Stimulated activated CD4-positive, alpha-beta T cell treated with anti-CD3 and anti-CD28 coated beads, Interleukin-2, amount 100 ng/mL, for 48 hours (primary cell): ENCODE measurements at places on chromosomes 6 and 20.
A peak's percentile ranks its signal among the peaks of the same experiment; 100 is the strongest.

DNA sequence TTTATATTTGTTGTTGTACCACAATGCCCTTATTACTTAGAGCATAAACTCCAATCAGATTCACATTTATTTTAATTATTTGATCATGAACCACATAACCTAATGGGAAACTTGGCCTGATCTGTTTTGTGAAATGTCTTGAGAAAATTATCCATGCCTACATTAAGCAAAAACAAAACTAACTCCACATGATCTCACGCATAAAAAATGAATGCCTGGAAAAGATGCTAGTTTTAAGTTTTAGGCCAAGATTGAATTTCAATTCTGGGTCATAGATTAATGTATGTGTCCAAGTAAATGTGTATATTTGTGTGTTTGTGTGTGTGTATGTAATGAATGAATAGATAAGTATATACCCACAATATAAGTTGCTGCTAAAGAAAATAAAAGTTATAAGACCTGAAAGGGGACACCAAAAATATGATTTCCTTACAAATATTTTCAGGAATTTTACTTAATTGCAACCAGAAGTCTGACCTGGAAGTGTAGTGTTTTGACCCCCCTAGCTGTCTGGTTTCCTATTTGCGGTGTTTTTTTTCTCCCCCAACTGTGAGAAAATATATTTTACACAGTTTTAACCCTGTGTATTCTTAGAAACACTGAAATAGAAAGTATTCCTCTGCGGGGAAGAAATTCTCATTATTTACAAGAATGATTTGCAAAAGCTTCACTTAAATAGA lies 97.2 kb downstream of the JAG1 start:
- no peak for DNase-seq

- DNase-seq: no peak
Observed at GRCh38 chr6:157326979-157327378, 3.7 kb upstream of the TMEM242 start.

- DNase-seq: no peak
Observed at GRCh38 chr20:3406481-3407039, 909 bp downstream of the DNAAF9 start.

GRCh38 chr20:57397693-57398108 lies 6.5 kb downstream of the RBM38 start:
- peak; percentile 34 for DNase-seq

DNA sequence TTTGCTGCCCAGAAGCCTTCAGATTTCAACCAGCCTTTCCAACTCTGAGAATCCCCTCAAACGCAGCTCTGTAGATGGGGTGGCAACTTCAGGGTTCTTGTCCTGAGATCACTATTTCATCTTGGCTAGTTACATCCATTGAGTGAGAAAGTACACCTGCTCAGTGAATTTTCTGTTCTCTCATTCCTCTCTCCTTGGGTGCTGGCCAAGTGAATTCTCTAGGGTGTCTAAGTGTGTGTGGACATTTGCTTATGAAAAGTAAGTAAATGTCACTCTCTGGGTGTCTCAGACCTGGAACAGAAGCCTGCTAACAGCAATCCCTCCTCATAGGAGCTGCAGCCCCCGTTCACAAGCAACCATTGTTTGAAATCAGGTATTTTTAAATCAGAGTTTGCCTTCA lies 3.8 kb downstream of the RIN2 start:
- DNase-seq: no peak

- no peak for DNase-seq
Observed at GRCh38 chr6:107663308-107663707, 160.8 kb downstream of the SCML4 start.

DNA sequence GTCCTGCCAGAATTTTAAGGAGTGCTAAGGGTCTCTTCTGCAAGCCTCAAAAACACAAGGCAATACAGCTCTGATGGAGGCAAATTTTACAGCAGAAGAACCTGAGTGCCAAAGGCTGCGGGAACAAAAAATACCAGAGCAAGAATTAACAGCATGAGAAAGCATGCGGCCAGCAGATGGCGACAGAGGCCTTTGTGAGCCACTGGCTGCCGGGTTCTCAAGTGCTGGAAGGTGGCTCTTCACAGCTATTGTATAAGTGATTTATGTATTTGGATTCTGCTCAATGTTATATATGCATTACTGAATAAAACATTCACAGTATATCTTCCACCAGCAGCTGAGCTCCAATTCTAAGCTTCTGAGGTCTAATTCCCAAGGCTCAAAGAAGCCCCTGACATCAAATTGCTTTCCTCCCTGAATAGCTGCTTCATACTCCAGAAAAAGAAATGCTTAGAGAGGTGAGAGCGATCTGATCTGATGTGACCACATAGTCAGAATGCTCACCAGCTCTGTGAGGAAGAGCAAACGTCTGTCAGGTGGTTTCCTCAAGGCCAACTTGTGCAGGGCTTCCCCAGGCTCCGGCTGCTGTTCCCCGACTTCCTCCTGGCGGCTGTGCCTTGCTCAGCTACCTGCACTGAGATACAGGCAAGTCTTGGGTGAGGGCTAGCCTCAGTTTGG lies 58.6 kb downstream of the PPP1R3G start:
- DNase-seq: peak; percentile 84

DNA sequence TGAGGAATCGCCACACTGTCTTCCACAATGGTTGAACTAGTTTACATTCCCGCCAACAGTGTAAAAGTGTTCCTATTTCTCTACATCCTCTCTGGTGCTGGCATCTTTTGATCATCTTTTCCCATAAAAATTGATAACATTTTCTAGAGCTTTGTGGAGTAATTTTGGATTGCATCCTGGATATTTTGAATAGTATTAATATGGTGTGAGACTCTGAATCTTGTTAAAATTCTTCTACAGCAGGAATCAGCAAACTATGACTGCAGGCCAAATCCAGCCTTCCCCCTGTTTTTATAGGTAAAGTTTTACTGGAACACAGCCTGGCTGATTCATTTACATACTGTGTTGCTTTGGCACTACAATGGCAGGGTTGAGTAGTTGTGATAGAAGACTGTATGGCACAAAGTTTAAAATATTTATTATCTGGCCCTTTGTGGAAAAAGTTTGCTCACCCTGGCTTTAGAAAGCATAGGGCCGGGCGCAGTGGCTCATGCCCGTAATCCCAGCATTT lies 15.0 kb upstream of the RNF8 start:
- no peak for DNase-seq

GRCh38 chr6:104795363-104795762 lies 64.4 kb downstream of the HACE1 start:
- DNase-seq: no peak

GRCh38 chr6:99132026-99132635 lies 184.4 kb upstream of the FBXL4 start:
- no peak for DNase-seq

DNA sequence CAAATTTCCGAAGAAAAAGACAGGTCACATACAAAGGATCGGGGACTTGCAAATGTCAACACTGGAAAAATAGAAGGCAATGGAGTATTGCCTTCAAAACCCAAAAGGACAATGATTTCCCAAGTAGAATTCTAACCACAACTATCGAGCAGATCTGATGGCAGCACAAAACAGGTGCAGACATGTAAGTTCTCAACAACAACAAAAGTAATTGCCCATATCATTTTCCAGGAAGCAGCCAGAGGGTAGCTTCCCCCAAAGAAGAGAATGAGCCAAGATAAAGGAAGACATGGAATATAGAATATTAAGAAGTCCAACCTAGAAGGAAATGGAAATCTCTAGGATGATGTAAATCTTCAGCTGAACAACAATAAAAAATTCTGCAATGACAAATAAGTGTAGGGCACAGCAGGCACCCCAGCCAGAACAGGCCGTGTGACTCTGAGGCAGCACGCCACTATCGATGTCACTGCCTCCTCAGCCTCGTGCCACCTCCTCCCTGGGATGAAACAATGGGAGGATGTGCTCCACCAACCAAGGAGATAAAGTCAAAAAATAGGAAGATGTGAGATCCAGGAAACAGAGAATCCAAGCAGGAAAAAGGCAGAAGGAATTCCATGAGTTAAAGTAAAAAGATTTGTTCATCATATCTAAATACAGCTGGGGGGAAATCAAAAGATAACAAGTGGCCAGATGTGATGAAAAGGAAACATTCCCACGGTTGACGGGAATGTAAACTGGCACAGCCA lies 34.1 kb downstream of the SERPINB1 start:
- DNase-seq: no peak

GRCh38 chr6:144285798-144286502 lies 815 bp downstream of the UTRN start:
- peak; percentile 23 for DNase-seq

- no peak for DNase-seq
Observed at GRCh38 chr6:15754035-15754705, 91.3 kb upstream of the DTNBP1 start.

- no peak for DNase-seq
Observed at GRCh38 chr6:53361549-53362031, 12.8 kb upstream of the ELOVL5 start.

DNA sequence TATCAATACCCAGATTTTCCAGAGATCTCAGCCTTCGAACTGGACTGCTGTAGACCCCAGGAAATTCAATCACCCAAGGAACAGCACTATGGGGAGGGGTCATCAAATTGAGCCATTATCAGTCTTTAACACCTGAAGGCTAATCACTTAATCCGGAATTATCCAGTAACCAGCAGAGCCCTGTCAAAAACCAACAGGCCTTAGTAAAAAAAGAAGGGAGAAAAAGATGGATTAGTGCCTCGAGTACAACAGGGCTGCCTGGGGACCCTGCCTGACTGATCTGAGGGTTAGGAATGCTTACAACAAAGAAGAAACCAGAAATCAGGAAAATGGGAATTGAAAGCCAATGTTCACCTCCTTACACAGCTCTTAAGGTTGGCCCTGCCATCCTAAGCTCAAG lies 7.6 kb downstream of the RRAGD start:
- DNase-seq: no peak

DNA sequence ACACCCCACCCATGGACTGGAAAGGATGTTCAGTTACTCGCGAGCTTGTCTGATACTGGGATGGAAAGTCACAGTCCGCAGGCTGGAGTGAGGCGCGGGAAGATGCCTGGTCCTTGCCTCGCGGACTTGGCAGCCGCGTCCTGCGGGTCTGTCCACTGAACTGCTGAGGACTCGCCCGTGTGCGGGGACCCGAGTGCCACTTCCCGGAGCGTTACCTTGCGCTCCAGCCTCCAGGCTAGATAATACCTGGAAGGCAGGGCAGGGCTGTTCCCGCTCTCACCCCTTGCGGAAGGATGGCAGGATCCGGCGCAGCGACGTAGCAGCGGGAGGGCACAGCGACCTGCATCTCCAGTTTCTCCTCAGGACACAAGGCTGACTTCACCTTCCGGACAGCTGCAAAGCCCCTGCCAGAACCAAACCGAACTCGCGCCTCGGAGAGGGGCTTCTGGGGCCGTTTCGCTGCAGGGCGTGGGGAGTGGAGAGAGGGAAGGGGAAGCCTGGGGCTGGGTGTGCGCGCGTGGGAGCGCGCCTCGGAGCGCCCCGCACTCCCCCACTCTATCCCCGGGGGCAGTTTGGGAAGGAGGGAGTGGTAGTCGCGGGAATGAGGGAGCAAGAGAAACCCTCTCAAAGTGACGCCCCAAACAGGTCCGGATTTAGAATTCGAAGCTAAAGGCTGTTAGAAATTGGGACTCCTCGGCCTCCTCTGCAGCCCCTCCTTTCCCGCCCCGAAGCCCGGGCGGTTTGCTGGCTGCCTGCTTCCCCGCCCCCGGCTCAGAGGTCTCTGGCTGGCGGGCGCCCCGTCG lies at the start of gene KCNQ5:
Gene KCNQ5, plus strand, starts transcription at position 774 of the 803 bp plus-strand sequence.
- peak; percentile 19 for DNase-seq

- DNase-seq: no peak
Observed at GRCh38 chr20:6863355-6863754, 95.9 kb downstream of the BMP2 start.

DNA sequence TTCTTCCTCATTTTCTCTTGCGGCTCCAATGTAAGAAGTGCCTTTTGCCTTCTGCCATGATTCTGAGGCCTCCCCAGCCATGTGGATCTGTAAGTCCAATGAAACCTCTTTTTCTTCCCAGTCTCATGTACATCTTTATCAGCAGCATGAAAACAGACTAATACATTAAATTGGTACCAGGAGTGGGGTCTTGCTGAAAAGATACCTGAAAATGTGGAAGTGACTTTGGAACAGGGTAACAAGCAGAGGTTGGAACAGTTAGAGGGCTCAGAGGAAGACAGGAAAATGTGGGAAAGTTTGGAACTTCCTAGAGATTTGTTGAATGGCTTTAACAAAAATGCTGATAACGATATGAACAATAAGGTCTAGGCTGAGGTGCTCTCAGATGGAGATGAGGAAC lies 316.7 kb upstream of the HS3ST5 start:
- DNase-seq: no peak
